ENCODE measurements at places on chromosomes 5 and 9.

- peak; percentile 99 for DNase-seq
Observed at GRCh38 chr5:172770675-172771438, at the start of gene DUSP1. TSS of gene DUSP1 (minus strand) at chr5:172771195. CDS start at chr5:172770952, 243 bp downstream.

DNA sequence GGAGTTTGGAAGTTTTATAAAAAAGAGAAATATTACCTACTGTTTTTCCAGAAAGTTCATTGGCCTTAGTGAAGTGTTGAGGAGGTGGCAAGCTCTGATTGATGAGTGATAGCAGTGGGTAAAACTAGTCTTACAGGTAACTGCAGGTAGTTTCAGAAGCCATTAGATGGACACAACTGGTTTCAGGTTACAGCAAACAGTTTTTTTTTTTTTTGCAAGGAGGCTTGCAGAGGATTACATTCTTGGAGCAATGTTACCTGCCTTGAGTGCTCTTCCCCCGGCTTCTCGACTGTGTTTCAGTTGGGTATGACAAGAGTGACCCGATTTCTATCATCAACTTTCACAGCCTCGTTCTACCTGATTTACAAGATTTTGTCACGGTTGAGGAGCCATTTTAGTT is 333.4 kb downstream of the YTHDC2 start:
- DNase-seq = no peak

DNA sequence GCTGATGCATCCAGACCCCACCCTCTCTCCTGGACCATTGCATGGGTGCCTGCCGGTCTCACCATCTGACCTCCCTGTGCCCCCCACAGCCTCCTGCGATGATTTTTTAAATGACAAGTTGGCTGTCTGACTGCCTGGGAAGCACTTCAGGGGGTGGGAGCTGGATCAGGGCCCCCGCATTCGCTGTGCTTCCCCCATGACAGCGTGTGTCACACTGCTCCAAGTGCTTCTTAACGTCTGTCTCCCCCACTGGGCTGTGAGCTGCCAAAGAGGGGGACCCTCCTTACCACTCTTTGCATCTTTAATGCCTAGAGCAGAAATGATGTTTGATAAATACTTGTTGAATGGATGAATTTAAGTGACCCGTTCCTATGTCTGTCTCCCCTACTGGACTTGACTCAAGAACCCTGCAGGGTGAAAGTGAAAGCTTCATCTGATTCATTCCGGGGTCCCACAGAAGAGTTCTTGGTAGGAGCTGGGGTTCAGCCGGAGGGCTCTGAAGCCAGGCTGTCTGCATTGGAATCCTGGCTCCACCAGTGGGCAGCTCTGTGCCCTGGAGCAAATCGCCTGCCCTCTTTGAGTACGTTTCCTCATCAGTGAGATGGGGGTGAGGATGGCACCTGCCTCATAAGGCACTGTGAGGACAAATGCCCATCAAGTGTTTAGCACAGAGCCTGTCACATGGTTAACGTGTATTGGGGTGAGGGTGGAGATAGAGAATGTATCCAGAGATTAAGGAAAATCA is 7.6 kb upstream of the EGR1 start:
- DNase-seq = no peak

GRCh38 chr5:69444127-69444754 is 29.3 kb downstream of the MARVELD2 start:
- DNase-seq = no peak

- no peak for DNase-seq
Observed at GRCh38 chr9:2126331-2126803, 111.2 kb downstream of the SMARCA2 start.

GRCh38 chr9:124593651-124594058 is 86.5 kb upstream of the NR5A1 start:
- no peak for DNase-seq

DNA sequence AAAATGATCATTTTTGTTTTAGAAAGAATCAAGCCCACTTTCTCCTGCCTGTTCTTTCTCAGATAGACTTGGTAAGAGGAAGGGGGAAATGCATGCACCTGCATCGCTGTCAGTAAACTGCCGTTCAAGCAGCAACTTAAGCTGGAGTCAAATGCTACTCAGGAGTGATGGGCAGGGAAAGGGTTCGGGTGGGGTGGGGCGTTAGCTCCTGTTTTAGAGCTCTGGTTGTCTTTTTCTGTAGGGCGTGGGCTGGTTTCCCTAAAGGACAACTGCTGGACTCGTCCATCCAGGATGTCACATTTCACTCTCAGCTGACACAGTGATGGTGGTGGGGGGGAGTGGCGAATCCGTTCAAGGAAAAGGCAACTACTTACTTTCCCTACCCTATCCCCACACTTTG is 75.0 kb downstream of the NDFIP1 start:
- DNase-seq = no peak

DNA sequence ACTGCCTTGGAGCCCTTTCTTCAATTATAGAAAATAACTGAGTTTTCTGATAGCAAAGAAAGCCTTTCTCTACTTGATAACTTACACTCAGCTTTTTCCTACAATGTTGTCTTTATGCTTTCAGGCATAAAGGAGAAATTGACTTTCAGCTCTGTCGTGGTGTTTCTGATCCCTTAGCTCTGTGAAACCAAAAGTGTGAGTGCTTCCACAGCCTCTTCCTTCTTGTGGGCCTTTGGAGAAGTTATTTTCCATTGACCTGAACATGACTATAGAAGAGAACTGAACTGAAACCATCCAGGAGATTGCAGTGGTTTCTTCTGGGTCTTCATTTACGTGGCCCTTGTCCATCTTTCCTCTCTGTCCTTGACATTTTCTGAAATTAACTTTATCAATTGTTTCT is 59.5 kb upstream of the EQTN start:
- DNase-seq = no peak

DNA sequence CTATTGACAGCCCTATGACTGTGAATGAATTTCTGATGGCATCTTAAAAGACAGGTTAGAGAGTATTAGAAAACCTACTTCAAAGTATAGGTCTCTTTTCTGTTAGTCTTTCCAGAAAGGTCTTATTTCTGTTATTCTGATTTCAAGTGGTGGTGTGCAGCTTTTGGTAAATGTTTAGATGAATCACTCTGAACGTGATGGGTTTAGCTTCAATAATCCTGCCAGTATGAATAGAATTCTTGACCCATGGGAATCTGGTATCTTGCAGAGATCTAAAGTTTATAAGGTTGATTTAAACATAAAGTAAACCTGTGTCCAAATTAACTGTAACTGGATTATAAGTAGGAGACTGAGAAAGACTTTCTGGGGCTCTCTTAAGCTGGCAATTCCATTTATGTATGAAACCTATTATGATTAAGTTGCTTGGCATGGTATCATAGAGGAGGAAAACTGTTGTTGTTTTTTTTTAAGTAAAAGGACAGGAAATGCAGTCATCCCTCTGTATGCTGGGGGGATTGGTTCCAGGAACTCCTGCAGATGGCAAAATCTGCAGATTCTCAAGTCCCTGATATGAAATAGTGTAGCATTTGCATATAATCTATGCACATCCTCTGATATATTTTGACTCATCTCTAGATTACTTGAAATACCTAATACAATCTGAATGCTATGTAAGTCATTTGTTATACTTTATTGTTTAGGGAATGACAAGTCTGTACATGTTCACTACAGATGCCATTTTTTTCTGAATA is 77.0 kb upstream of the ADAMTS19 start:
- no peak for DNase-seq

GRCh38 chr5:55540024-55540423 is 5.3 kb upstream of the PLPP1 start:
- no peak for DNase-seq

DNA sequence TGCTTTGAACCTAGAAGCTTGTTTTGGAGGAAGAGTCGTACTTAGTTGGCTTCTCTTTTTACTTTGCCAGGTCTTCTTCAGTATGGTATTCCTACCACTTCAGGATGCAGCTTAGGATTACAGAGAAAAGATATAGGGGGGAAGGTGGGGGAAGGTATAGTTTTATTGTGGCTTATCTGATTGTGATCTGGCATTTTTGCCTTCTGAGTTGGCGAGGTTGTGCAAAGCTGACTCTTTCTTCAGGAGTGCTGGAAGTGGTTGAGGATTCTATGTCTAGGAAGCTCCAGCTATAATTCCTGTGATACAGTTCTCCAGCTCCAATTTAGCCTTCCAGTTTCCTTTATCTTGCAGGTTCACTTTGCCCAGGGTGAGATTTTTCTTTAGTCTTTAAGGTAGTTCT is 7.0 kb downstream of the CDC42SE2 start:
- DNase-seq = no peak

GRCh38 chr5:138349852-138350562 is 2.5 kb upstream of the KDM3B start:
- no peak for DNase-seq

DNA sequence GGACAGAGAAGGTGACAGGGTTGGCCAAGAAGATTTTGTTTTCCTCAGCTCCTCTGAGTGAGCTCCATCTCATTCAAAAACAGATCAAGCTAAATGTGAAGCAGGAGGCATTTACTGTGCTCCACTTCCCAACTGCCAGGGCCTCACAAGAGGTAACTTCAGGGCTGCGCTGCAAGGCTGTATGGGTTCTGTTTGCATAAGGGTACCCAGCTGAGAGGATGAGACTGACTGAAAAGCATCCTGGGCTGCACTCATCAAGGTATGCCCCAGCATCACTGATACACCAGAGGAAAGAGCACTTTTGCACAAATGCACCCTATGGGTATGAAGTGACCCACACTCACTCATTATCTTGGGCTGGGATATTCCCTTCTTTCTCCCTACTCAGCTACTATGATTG is 316.2 kb upstream of the HAPLN1 start:
- DNase-seq = no peak

DNA sequence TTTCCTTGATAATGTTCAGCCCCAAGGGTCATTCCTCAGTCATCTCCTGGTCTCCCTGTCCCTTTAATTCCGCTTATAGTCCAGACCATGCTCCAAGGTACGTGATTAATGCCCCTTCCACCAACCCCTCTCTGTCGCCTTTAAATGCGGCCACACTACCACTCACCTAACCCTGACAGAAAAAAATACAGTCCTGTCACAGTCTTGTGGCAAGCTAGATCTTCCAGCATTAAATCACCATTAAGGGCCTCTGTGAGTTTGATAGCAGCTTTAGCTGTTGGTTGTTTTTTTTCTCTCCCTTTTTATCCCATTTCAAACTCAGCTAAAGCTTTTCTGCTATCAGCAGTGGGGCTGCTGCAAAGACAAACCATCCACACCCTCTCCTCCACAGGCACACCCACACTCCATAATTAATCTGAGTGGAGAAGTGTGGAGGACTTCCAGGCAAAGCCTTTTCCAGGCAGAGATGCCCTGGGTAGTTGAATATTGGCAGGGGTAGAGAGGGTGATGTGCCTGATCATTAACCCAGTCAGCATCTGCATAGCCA is 522.7 kb upstream of the CLINT1 start:
- DNase-seq = no peak

DNA sequence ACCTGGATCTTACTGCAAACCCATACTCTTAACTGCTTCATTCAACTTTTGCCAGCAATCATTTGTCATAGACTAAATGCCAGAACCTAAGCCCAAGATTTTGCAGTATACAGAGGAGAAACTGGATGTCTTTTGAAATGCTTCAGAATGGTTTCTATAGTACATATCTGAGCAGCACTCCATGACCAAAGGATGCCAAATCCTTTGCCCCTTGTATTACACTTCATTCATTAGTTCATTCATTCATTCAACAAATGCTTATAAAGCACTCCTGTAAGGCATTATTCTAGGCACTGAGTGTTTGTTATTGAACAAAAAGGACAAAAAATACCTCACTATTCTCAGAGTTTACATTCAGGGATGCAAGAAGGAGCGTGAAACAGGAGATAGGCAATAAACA is 119.9 kb downstream of the SLC1A3 start:
- DNase-seq = no peak

- DNase-seq = no peak
Observed at GRCh38 chr9:127714951-127715469, 453 bp downstream of the PTRH1 start.

DNA sequence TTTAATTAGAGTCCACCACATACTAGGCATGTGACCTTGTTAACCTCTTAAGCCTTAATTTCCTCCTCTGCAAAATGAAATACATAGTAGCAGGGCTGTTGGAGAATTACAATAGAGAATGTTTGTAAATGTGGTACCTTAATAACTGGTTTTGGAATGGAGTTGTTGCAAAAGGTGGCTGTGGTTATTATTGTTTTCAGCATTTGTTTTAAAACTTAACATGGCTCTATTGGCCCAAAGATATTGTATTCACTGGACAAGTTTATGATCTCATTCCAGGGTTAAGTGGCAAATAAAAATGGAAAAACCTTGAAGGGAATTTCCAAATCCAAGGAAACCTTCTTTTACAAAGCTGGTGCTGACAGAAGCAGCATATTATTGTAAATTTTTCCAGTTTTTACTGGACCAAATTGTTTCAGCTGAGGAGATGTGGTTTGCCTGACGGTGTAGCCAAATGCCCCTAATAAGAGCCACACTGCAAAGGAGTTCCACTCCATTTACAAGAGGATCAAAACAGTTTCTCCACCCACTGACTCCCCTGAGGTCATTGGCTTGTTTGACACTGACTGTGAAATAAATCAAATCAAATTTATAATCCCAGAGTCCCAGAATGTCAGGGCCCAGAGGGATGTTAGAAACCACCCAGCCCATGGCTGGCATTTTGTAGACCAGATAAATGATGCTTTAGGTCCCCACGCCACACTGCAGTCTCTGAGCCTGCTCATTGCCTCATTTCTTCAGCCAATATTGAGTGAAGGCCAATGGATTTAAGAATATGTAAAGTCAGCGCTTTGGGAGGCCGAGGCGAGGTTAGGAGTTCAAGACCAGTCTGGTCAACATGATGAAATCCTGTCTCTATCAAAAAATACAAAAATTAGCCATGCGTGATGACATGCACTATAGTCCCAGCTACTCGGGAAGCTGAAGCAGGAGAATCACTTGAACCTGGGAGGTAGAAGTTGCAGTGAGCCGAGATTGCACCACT is 45.2 kb downstream of the ADRA1B start:
- no peak for DNase-seq

GRCh38 chr5:85334-85995 is 6.5 kb upstream of the PLEKHG4B start:
- DNase-seq = no peak

- DNase-seq = no peak
Observed at GRCh38 chr5:150647275-150648251, 7.1 kb downstream of the SYNPO start.

- no peak for DNase-seq
Observed at GRCh38 chr9:125378778-125379177, 117.2 kb downstream of the GAPVD1 start.

- no peak for DNase-seq
Observed at GRCh38 chr9:98864281-98865174, 57.1 kb downstream of the GALNT12 start.

DNA sequence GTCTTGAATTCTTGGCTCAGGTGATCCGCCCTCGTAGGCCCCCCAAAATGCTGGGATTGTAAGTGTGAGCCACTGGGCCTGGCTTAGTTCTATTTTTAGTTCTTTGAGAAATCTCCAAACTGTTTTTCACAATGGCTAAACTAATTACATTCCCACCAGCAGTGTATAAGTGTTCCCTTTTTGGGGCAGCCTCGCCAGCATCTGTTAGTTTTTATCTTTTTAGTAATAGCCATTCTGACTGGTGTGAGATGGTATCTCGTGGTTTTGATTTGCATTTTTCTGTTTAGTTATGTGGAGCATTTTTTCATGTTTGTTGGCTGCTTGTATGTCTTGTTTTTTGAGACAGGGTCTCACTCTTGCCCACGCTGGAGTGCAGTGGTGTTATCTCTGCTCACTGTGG is 28.2 kb downstream of the CNOT6 start:
- no peak for DNase-seq

- DNase-seq = no peak
Observed at GRCh38 chr5:27598576-27598975, 560.2 kb upstream of the CDH9 start.
